ENCODE measurements at places on chromosomes 4 and X.

DNA sequence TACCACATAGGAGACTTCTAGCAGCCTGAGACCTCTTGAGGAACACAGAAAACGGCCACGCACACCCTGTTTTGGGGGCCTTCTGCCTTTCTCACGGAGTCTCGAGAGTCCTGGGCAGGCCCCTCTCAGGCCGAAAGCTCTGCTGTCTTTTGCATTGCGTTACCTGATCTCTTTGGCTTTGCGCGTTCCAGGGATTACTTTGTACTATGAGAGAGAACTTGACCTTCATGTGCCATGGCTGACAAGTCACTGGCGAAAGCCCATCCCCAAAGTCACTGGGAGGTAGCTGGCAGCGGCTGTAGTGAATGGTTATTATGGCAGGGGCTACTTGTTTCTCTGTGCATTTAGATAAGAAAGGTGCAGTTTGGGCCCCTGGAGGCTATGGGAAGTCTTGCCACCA, 8.0 kb upstream of the NAT8L start:
- DNase-seq: no peak

GRCh38 chr4:1014291-1015167, 3.1 kb downstream of the FGFRL1 start:
- no peak for DNase-seq

GRCh38 chr4:40881096-40881495, 131.3 kb downstream of the NSUN7 start:
- no peak for DNase-seq

GRCh38 chr4:84574069-84574720, 8.7 kb upstream of the CDS1 start:
- DNase-seq: no peak

GRCh38 chr4:23881052-23881501, 8.8 kb downstream of the PPARGC1A start:
- DNase-seq: no peak

GRCh38 chr4:1771555-1772305, 21.4 kb upstream of the FGFR3 start:
- DNase-seq: no peak

- peak; percentile 53 for DNase-seq
Observed at GRCh38 chr4:178081176-178081575, 638.9 kb upstream of the AGA start.

- peak; percentile 37 for DNase-seq
Observed at GRCh38 chr4:168475745-168476144, 4.5 kb downstream of the DDX60L start.

DNA sequence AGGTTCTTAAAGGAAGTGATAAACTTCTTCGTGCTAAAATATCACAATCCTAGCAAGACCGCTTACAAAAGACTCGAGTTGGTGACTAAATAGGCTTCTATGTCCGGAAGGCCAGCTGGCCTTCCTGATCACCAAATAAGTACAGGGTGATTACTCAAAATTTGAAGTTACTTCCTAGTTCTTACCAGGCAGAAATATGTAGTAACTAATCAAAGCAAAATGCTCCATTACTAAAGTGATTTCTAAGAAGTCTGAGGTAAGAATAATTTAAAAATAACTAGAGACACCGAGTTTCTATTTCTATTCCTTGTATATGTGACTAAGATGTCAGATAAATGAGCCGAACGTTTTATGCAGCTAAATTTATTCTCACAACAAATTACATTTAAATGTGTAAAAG, 62.2 kb downstream of the NSUN7 start:
- DNase-seq: peak; percentile 2

GRCh38 chrX:69139516-69139915, 25.7 kb downstream of the PJA1 start:
- DNase-seq: no peak

DNA sequence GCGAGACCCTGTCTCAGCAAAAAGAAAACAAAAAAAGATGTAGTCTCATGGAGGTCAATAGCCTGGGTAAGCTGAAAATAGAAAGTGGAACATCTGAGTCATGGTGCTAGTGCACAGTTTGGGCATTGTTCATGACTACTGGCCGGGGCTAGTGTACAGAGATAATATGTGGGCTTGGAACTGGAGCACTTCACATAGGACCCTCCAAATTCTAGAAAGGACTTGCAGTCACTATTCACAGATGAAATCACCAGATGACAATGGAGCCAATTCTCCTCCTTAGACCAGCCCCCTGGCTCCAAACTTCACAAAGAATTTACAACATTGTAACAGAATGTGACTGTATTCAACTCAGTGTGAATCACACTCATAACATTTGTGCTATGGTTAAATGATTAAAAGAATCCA, 367.8 kb upstream of the SLC7A11 start:
- peak; percentile 81 for DNase-seq

DNA sequence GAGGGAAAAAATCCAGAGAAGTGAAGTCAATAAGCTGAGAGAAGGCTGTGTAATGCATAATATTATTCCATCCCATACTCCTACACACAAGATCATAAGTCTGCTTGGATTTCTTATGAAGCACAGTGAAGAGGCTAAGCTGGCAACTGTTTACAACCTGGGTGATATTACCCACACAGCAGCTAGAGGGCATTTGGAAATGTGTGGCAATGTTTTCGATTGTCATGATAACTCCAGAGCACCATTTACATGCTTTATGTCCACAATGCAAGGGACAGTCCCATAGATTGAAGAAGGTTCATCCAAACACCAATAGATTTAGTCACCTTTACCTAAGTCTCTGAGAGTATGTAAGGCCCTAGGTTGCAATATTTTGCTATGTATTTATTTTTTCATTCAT, 412.2 kb downstream of the PPP3CA start:
- no peak for DNase-seq

DNA sequence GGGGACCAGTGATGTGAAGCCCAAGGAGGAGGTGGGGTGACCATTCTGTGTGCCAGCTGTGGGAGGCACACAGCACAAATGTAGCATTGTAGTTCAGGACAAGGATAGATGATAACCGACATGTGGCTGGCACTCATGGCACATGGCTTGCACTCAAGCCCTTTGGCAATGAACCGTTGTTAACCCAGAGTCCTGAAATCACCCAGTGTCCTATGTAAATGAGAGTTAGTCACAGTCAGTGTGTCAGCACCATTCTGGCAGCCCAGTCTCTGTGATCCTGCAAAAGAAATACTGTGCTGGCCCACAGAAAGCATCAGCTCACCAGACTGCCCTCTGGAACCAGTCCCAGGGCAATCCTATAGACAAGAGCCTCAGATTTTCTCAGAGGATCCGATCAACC, 339.3 kb downstream of the MID1IP1 start:
- DNase-seq: no peak

- peak; percentile 10 for DNase-seq
Observed at GRCh38 chrX:102711872-102712215, 404 bp upstream of the GPRASP2 start.

DNA sequence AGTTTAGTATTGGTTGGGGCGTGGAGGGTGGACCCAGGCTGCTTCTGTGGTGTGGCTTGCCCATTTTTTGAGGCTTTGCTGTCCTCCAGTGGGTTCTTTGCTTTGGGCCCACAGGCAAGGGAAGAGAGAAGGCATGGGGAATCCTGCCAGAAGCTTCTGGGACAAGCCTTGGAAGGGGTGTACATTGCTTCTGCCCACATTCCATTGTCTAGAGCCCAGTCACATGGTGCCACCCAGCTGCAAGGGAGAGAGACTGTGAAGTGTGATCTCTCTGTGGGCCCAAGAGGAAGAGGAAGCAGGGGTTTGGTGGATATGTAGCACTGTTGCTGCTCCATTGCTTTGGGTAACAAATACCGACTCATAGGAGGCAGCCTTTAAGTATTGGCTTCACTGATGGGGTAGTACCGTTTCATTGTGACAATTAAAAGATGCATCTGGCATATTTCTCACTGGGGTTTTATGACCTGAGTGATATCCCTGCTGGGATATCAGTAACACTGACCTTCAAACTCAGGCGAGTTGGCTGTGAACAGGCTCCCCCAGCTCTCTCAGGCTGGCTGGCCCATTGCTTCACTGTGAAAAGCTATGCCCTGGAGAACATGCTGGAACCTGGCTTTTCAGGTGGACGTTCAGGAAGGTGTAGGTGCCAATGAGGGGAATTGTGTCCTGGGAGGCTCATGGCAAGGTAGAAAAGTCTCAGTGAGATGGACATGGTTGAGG, 85.9 kb downstream of the CLDN34 start:
- DNase-seq: no peak

DNA sequence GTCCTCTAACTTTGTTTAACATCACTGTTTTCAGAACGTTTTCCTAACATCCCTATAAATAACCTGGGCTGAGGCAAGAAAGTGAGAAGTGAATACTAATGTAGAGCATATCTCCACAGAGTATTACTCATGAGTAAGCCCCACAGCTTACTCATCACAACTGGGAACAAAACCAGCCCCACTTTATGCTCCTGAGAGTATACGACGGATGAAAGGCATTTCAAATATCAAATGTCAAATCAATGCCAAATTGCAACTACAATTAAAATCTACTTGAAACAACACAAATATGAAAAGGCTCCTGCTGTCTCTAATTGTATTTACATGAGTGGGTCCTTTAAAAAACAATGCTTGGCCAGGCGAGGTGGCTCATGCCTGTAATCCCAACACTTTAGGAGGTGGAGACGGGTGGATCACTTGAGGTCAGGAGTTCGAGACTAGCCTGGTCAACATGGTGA, 41.2 kb downstream of the SH3RF1 start:
- peak; percentile 97 for DNase-seq

- DNase-seq: peak; percentile 67
Observed at GRCh38 chr4:65943076-65943475, 272.8 kb upstream of the EPHA5 start.

DNA sequence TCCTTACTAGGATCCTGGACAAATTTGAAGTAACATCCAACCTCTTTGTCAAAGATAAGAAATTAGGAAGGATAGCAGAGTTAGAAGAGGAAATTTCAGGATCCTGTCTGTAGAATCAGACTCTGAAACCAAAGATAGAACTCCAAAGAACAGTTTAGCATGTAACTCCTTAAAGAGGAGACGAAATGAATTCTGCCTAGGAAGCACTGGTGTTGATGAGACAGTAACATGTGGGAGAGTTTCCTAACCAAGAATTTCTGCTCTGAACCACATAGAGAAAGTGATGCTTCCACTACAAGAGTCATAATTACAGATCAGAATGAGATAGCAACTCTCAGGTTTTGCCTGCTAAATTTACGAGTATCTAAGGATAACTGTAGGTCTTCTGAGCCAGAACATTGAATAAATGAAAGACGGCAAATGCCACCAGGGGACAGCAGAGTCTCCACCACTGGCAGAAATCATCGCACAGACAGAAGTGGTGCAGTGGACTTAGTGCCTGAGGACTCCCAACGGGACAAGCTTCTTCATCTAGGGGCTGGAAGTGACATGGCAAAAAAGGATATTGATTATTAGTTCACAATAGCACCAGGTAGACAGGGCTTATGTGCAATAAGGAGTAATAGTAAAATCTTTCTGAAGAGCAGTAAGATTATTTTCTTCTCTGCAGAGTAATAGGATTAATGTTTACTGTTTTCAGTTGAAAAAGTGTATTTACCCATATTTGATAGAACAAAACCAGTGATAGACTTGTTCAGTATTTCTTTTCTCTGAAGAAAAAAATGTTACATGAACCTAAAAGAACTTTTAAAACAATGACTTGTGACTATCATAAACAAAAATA, 6.7 kb upstream of the PPID start:
- DNase-seq: peak; percentile 61

- DNase-seq: no peak
Observed at GRCh38 chrX:81890521-81890920, 688.6 kb downstream of the SH3BGRL start.

DNA sequence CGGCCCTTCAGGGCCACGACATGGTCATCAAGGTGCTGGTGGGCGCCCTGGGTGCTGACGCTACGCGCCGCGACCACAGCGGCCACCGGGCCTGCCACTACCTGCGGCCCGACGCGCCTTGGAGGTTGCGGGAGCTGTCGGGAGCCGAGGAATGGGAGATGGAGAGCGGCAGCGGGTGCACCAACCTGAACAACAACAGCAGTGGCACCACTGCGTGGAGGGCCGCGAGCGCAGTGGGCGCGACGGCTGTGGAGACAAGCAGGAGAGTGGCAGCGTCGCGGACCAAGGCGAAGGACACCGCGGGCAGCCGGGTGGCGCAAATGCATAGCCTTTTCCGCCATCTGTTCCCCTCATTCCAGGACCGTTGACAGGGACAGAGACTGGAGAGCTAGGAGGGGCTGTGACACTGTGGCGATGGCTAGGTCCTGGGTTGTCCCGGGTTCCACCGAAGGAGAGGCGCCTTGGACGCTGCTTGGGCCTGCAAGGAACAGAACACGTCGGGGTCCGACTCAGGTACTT, 919 bp downstream of the SOWAHD start:
- no peak for DNase-seq

DNA sequence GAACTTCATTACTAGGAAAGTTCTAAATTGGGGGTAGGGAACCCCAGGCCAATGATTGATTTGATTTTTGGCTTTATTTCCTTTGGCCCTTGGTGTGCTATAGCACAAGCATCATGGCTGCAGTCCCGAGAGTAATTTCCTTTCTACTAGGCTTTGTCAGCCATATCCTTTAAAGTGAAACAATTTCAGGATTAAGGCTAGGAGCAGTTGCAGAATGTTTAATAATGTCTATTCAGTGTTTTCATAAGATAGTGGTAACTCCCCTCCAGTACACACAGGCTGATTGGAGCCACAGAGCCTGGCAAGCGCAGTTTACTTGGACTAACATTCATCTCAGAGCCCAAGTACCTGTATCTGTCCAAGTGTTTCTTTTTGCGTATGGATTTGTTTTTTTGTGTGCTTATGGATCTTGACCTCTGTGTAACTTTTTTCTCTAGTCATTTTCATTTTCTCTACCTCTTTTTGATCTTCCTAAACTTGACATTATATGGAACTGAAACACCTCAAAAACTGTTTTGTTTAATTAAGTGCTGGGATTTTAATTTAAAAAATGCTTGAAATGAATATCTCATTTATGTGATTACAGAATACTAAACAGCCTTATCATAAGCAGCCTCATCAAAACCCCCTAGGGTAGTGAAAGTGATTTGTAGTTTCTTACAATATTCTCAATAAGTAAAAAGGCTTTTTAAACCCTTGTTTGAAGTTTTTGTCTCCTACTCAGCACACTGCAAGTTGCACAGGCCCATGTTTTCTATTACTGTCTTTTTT, 7.5 kb downstream of the STIM2 start:
- DNase-seq: no peak

DNA sequence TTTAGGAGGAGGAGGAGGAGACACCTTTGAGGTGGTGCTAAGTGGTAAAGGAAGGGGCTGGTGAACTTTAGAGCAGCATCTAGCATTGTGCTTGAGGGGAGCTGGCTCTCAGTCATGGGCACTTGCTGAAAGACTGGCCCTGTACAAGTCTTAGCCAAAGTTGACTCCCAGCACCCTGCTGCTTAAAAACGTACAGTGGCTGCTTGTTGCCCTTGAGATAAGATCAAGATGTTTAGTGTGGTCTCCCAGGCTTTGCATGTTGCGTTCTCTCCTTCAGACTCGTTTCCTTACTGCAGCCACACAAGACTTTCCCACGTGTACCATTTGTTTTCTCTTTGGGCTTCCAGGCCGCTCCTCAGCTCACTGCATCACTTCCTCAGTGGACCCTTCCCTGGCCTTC, 1.8 kb downstream of the MED28 start:
- no peak for DNase-seq

DNA sequence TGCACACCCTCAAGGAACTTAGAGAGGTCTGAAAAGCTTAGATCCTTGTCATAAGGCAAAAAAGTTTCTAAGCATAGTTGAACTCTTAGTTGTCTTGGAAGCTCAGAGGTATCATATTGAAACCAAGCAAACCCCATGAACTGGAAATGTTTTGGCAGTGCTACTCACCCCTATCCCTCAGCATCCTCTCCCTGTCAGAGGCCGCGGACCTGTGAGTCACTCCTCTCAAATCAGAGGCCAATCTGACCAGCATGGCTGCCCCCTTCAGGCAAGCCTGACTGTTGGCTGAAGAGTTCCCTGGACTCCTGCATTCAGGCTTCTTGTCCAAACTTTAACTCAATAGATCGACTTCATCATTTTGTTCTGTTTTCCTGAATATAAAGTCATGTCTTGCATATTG, 69.4 kb downstream of the KCNIP4 start:
- DNase-seq: peak; percentile 22
